Naive B cell (primary cell): ENCODE measurements at places on chromosomes 6 and 20. TPM values are rescaled to one million over a fixed set of nuclear protein-coding genes. Genes with fewer than 3 reads are reported as not detected.

Gene FAM83B
- not detected for polyA plus RNA-seq

Gene NRN1
- not detected for polyA plus RNA-seq

Gene PDYN
- polyA plus RNA-seq = not detected

Gene NKAIN2
- not detected for polyA plus RNA-seq

Gene OR2J1
- polyA plus RNA-seq = not detected

Gene TRIM31
- not detected for polyA plus RNA-seq

Gene AHCY
- polyA plus RNA-seq = 32.1 TPM

Gene LINC00237
- 0.29 TPM for polyA plus RNA-seq

Gene SERAC1
- 2.3 TPM for polyA plus RNA-seq

Gene INSM1
- not detected for polyA plus RNA-seq

Gene SEL1L2
- not detected for polyA plus RNA-seq

Gene PAK5
- polyA plus RNA-seq = not detected

Gene BPI
- not detected for polyA plus RNA-seq

Gene PRPH2
- 0.36 TPM for polyA plus RNA-seq

Gene WDR27
- polyA plus RNA-seq = 16.1 TPM

Gene TPMT
- polyA plus RNA-seq = 5.1 TPM

DNA sequence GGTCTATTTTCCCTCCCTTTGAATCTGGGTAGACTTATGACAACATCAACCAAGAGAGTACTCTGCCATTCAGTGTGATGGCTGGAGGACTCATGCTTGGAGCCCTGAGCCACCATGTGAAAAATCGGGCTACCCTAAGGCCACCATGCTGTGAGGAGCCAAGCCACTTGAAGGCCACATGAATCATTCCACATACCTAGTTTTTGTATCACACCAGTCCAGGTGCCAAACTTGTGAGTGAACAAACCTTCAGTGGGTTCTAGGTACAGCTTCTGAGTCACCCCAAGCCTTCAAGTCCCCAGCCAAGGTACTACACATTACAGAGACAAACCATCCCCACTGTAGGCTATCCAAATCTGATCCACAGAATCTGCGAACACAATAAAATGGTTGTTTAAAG lies 37.4 kb upstream of the E2F3 start:
- DNase-seq = no peak

- no peak for DNase-seq
These were observed 53.8 kb upstream of the SUPT3H start for GRCh38 chr6:45431317-45432065.

DNA sequence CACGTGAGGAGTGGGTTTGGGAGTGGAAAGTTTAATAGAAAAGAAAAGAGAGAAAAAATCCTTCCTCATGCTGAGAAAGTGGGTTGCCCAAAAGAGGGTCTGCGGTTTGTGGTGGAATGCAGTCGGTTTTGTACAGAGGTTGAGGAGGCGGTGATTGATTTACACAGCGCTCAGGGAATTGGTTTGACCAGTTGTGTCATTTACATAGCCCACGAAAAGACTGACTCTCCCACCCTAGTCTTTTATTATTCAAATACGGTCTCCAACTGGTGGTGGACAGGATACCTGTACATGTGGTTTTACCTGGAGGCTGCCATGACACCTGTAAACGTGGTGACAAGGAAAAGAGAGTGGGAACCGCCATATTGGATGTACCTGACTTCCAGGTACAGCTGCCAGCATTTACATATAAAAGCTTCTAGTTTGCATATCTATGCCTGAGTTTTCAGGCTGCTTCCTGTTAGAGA lies 42.1 kb downstream of the HLA-DPB1 start:
- DNase-seq = no peak

DNA sequence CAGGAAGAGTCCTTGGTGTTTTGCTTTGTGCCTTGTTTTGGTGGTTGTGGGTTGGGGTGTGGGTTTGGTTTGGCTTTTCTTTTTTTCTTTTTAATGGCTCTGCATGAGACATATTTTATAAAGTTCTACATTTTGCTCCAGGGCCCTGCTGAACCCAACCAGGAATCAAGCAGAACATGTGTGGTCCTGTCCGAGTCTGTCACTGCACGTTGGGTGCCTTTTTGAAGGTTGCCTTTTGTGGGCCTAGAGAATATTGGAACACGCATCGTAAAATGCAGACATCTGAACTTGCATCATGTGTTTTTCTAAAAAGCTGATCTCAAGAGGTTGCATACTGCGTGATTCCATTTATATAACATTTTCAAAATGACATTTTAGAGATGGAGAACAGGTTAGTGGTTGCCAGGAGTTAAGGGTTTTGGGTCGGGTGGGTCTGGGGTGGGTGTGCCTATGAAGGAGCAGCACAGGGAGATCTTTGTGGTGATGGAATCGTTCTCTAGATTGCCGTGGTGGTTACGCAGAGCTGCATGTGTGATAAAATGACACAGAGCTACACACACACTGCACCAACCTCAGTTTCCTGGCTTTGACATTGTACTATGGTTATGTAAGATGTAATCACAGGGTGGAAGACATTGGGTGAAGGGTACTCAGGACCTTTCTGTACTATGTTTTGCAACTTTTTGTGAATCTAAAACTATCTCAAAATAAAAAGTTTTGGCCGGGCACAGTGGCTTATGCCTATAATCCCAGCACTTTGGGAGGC lies 80.2 kb downstream of the EYA2 start:
- DNase-seq = no peak

DNA sequence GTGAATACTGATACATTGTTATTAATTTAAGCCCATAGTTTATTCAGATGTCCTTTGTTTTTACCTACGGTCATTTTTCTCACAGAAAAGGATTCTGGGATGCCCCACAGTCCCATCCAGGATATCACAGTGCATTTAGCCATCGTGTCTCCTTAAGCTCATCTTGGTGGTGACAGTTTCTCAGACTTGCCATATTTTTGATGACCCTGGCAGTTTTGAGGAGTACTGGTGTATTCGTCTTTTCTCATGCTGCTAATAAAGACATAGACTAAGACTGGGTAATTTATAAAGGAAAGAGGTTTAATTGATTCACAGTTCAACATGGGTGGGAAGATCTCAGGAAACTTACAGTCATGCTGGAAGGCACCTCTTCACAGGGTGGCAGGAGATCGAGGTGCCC lies 295.9 kb upstream of the CDH4 start:
- no peak for DNase-seq

DNA sequence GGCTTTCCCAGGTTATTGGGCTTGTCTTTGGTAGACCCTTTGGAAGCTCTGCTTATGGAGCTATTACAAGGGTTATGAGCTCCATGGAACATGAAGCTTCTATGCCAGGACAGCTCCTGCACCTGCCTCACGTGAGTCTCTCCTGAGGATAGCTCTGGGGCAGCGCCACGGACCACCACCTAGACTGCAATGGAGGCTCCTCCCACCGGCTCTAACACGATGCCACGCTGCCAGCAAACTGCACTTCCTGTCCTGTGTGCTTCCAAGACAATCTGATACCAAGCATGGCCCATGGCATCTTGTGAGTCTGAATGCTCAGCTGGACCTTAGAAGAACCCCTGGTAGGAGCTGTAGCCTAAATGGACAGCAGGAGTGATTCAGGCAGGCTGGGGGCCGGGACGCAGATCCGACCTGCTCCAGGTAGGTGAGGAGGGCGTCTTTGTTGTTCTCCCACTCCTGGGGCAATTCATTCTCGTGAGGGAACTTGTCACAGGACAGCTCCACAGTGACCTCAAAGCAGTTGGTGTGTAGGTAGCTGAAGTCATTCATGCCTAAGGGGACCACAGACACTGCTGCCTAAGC lies 5.5 kb downstream of the CPXM1 start:
- DNase-seq = no peak

DNA sequence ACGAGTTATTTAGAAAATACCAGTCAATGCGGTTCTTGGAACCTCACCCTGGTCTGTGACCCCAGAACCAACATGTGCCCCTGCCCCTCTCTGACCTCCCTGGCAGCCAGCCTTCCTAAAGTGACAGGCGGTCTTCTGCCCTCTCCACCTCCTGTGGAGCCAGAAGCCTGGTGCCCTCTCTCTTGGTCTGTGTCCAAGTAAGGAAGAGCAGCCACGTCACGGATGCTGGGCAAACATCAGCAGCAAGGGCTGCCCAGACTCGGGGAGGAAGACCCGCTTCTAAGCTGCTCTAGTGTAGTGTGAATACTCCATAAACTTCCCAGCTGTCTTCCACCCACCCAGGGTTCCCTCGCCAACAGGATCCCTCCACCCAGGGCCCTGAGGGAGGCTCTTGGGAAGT lies 272.4 kb downstream of the BMP7 start:
- DNase-seq = no peak

GRCh38 chr6:142984386-142984785 lies 39.4 kb upstream of the HIVEP2 start:
- DNase-seq = no peak

GRCh38 chr6:113009682-113010081 lies 662.6 kb downstream of the RFPL4B start:
- DNase-seq = no peak

DNA sequence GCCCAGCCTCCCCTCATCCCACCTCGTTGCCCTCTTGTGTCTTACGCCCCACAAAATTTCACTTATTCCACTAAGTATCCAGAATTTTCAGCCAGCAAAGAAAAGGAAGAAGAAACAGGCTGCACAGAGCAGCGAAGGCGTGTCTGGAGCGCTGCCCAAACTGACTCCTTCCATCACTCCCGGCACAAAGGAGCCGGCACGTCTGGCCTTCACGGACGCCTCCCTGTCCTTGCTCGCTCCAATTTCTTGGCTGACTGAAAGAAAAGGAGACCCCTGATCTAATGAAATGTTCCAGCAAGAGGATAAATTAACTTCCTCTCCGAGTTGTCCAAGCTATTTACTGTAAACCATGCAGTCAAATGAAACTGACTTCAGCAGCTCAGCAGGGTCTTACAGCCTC lies 152.3 kb upstream of the CDH4 start:
- DNase-seq = no peak

- DNase-seq = no peak
These were observed 2.5 kb downstream of the SMIM13 start for GRCh38 chr6:11096109-11096508.

GRCh38 chr20:43781215-43781614 lies 54.4 kb upstream of the GTSF1L start:
- DNase-seq = no peak

- no peak for DNase-seq
These were observed 204.4 kb downstream of the ZMYND8 start for GRCh38 chr20:47152068-47152467.

- DNase-seq = no peak
These were observed 122.2 kb upstream of the ARG1 start for GRCh38 chr6:131450861-131451260.

- DNase-seq = no peak
These were observed 31.9 kb downstream of the FAM110A start for GRCh38 chr20:865440-865839.

GRCh38 chr6:14431385-14432330 lies 314.1 kb downstream of the CD83 start:
- DNase-seq = no peak
